Stimulated activated CD8-positive, alpha-beta memory T cell treated with anti-CD3 and anti-CD28 coated beads, Interleukin-7, amount 100 ng/mL, for 48 hours (primary cell): ENCODE measurements at places on chromosomes 5 and 9.

GRCh38 chr9:112503170-112503569, 16.5 kb downstream of the KIAA1958 start:
- no peak for DNase-seq

- DNase-seq, result no peak
Measured at GRCh38 chr9:73174330-73174980, 22.8 kb downstream of the ANXA1 start.

DNA sequence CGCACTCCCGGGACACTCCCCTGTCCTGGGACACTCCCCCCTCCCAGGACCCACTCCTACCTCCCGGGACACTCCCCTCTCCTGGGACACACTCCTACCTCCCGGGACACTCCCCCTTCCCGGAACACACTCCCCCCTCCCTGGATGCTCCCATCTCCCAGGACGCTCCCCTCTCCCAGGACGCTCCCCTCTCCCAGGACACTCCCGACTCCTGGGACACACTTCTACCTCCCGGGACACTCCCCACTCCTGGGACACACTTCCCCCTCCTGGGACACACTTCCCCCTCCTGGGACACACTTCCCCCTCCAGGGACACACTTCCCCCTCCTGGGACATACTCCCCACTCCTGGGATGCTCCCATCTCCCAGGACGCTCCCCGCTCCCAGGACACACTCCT, 95.6 kb downstream of the RXRA start:
- DNase-seq, result no peak

DNA sequence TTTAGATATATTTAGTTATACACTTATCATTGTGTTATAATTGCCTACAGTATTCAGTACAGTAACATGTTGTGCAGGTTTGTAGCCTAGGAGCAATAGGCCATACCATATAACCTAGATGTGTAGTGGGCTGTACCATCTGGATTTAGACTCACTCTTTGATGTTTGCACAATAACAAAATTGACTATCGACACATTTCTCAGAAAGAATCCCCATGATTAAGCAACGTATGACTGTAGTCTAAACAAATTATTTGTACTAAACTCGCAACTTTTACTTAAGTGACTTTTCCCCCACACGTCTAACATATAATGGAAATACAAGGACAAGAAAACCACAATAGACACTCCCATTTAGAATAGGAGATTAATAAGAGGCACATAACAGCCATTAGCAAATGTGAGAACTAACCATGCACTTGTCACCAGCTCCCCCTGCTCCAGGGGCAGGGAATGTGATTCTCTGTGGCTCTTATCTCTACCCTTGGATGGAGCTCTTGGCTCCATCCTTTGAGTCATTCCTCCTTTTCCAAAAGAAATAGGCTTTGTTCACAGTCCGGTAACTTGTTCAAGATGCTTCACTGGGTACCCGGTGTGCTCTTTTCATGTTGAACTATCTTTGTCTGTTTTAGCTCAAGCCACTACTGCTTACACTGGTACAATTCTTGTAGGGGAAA, 8.7 kb upstream of the B4GALT1 start:
- DNase-seq, result no peak

GRCh38 chr9:114117996-114118830, 19.1 kb upstream of the KIF12 start:
- no peak for DNase-seq

DNA sequence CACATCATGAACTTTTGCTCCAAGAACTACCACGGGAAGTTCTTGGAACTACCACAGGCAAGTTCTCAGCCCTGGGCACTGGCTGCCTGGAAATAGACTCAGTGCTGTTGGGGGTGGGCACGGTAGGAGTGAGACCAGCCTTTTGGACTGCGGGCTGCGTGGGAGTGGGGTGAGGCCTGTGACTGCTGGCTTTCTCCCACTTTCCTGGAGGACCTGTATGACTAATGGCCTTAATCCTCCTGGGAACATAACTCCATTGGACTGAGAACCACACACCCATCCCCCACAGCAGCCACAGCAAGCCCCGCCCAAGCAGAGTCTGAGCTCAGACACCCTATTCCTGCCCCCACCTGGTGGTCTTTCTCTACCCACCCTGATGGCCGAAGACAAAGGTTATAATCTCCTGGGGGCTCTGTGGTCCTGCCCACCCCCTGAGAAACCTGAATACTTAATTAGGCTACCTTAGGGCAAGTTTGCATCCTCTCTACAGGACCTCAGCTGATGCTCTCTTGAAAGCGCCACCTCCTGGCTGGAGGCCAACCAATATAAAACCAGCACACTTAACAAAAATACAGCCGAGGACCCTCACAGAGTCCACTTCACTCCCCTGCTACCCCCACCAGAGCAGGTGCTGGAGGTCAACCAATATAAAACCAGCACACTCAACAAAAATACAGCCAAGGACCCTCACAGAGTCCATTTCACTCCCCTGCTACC, 112.6 kb downstream of the CACNA1B start:
- no peak for DNase-seq

DNA sequence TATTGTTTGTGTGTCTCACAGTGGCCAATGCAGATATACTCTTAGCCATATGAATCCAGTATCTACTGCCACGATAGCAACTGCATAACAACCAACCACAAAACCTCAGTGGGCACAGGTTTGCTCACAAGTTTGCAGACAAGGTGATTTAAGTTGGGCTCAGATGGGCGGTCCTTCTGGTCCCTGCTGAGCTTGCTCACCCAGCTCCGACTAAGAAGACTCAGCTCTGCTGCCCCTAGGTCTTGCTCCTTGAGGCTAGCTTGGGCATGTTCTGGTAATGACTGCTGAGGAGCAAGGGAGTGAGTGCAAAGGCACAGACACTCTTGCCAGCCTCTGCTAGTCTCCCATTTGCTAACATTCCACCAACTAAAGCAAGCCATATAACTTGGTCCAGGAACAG, 52.6 kb downstream of the MTX3 start:
- peak; percentile 60 for DNase-seq

- DNase-seq, result no peak
Measured at GRCh38 chr5:176959051-176959450, 47.5 kb downstream of the UIMC1 start.

DNA sequence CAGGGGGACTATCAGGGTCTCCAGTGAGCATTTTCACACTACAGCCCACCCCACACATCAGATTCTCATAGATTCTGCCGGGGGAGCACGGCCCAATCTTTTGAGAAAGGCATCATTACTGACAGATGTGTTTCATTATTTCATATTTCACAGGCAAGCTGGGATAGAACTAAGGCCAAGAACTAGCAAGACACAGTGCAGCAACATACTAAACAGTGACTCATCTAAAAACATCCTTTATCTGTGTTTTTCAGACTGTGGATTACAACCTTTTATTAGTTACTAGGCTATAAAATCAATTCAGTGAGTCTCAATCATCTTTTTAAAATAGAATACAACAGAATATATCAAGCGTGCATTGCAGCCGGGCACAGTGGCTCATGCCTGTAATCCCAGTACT, 59.8 kb downstream of the CPLANE1 start:
- no peak for DNase-seq

DNA sequence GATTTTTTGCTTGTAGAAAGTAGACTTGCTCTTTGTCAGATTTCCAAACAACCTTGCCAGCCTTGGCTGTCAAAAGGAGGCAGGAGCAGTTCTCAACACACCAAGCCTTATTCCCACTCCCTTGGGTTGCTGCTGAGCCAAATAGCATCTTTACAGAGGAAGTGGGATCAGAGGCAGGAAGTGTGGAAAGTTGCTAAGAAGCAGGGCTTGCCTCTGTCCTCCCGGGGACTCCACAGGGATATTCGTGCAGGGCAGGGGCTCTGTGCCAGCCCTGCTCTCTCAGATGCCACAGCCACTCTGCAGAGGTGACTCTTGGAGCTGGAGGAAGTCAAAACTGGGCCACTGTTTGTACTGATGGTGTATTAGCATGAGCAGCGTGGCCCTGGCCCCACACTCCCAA, 24.3 kb downstream of the PTPDC1 start:
- DNase-seq, result no peak

DNA sequence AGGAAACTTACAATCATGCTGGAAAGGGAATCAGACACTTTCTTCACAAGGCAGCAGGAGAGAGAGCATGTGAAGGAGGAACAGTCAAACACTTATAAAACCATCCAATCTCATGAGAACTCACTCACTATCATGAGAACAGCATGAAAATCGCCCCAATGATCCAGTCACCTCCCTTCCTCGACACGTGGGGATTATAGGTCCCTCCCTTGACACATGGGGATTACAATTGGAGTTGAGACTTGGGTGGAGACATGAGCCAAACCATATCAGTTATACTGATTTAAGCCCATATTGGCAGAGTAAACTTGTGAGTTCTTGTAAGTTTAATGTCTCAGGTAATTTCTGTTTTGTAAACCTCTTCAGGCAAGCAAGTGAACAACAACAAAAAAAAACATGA, 70.8 kb downstream of the ERAP1 start:
- no peak for DNase-seq

DNA sequence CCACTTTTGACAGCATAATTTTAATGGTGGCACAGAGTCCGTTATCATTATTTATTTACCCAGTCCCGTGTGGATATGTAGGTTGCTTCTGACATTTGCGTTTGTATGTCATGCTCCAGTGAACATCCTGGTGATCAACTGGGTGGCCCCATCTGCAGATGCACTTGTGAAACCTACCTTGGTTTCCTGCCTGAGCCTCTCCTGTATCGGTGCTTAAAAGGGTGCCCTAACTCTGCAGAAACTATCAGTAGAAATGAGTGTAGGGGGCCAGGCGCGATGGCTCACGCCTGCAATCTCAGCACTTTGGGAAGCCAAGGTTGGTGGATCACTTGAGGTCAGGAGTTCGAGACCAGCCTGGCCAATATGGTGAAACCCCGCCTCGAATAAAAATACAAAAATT, 92.1 kb upstream of the IER5L start:
- DNase-seq, result peak; percentile 52

DNA sequence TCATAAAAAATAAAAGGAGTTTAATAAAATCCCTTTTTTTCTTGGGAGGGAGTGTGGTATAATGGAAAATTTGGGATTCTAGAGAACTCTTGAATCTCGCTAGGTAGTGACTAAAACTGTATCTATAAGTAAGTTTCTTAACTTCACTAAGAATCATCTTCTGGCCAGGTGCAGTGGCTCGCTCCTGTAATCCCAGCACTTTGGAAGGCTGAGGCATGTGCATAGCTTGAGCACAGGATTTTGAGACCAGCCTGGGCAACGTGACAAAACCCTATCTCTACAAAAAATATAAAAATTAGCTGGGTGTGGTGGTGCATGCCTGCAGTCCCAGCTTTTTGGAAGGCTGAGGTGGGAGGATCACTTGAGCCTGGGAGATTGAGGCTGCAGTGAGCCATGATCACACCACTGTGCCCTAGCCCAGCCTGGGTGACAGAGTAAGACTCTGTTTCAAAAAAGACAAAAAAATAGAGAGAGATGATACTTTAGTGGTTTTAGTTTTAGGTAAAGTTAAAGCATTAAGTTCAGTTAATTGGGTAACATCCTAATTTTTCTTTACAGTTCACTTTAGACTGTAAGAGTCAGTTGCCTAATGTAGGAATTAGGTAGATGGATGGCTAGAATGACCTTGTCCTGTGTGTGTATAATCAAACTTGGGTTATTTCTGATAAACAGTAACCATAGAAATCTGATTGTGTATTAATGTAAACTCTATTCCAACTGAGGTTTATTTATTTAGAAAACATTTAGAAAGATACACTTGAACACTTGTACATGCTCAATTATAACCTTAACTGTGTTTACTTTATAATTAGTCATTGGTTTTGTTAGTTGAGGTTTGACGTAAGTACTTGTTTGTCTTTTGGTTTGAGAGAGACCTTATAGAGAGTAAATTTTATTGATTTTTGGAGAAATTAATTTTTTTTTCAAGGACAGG, 17.8 kb downstream of the UNC13B start:
- DNase-seq, result no peak

GRCh38 chr5:91022518-91022917, 360.6 kb downstream of the ARRDC3 start:
- DNase-seq, result no peak

DNA sequence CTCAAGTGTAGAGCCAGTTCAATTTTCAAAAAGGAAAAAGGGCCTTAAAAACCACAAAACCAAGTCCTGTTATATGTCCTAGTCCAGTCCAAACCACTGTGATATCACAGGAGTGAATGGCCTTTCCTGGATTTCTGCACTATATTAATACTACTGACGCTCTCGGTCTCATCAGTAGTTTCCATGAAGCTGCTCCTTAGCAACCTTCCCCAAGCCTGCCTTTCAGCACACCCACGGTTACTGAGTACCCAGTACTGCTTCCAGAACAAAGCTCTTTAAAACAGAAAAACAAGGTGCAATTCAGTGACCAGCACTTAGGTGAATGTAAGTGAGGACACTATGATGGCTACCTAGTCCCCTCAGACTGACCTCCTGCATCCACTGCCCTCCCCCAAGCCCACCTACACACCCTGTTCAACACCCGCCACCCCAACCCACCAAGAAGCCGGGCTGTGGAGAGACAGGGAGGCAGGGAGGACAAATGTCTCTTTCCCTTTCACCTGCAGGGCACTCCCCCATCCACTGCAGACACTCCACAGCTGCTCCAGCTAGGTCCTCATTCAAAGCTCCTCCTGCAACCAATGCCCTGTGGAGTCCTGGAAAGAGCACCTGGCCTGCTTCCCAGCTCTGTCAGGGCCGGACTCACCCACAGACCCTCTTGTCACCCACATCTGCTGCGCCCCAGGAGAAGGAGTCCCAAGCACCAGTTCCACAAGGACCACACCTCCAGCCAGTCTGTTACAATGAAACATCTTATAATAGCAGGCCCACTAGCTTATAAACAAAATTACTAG, 25.9 kb downstream of the PSMB7 start:
- DNase-seq, result no peak

DNA sequence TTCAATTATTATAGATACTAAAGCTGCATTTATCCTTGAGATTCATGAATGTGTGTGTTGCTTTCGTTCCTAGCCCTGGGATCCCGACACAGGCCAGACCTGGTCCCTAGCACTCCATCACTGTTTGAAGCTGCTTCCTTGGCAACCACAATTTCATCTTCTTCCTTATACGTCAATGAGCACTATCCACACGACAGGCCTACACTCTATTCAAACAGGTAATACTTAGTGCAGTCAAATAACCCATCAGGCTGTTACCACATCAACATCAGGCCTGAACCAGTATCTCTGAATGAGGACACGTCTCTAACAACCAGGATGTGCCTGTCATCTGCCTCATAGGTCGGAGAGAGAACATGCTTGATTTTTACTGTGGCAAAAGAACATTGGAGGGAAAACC, 73.3 kb downstream of the PRKACG start:
- no peak for DNase-seq

GRCh38 chr5:80150731-80151130, 105.1 kb downstream of the SERINC5 start:
- no peak for DNase-seq

- no peak for DNase-seq
Measured at GRCh38 chr5:159001247-159001646, 98.5 kb downstream of the EBF1 start.

GRCh38 chr9:88321764-88322163, 66.5 kb upstream of the SPIN1 start:
- DNase-seq, result no peak

DNA sequence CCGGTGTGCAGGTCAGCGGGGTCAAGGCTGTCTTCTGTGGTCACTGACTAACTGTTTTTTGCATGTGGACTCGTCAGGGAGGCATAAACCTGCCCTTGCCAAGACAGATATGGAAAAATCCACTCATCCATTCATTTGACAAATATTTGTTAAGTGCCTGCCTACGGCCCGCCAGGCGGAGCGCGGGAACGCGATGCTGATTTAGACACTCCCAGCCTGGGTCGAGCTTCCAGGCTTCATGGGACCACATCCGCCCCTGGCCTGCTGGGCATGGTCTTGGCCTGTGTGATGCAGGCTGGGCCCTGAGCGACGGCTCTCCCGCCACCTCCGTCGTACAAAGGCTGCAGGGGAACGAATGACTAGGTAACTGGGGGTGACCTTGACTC, 18.1 kb downstream of the MYMK start:
- DNase-seq, result no peak

- DNase-seq, result no peak
Measured at GRCh38 chr5:159972538-159973362, 36.2 kb upstream of the TTC1 start.
